ENCODE measurements at places on chromosomes 12 and 14.

- H3K27ac ChIP-seq = peak overlapping the region; percentile 78
- H3K36me3 ChIP-seq = no peaks in the 10 kb centered on the region
- no peak overlapping the region for H3K4me3 ChIP-seq
Observed at GRCh38 chr14:68779761-68780323, 13.0 kb downstream of the ZFP36L1 start.

GRCh38 chr14:75458305-75458704, 30.5 kb downstream of the JDP2 start:
- H3K4me3 ChIP-seq = no peak overlapping the region
- no peak for DNase-seq
- H3K36me3 ChIP-seq = peaks cover 48% of the 10 kb centered on the region

GRCh38 chr12:116508145-116509121, 50.7 kb upstream of the MAP1LC3B2 start:
- peaks cover 20% of the 10 kb centered on the region for H3K4me1 ChIP-seq
- H3K27ac ChIP-seq = peak overlapping the region; percentile 82
- H3K36me3 ChIP-seq = no peaks in the 10 kb centered on the region
- DNase-seq = peak; percentile 70
- peaks cover 62% of the 10 kb centered on the region for H3K27me3 ChIP-seq

DNA sequence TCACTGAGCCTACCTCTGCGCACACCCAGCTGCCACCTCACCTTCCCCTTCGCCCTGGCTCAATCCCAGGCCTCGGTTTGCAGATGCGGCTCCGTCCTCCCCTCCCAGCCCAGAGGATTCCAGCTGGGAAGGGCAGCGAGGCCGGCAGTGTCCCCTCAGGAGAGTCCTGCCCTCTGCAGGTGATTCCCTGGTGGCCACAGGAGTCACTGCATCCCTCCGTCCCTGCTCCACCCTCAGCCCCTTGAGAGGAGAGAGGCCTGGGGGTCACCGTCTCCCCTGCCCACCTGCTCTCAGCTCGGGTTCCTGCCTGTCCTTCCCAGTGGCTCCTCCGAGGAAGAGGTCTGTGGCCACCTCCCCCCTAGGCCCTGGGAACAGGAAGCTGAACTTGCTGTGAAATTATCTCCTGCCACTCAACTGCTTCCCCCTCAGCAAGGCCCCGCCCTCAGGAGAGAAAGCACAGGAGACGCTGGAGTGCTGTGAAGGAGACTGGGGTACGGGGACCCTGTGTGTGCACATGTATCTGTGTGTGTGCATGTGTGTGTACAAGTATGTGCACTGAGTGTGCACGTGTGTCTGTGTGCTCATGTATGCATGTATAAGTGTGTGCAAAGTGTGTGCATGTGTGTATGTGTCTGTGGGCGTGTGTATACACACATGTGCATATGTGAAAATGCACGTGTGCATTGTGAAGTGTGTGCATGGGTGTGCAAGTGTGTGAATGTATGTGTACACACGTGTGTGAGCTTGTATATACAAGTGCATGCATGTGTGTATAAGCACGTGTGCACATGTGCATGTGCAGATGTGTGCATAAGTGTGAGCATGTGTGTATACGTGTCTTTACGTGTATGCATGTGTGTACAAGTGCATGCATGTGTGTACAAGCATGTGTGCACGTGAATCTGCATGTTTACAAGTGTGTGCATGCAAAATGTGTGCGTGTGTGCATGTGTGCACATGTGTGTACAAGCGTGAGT, 13.2 kb upstream of the GALNT9 start:
- no peak overlapping the region for H3K4me3 ChIP-seq
- no peak overlapping the region for H3K27ac ChIP-seq
- H3K27me3 ChIP-seq = peaks cover 92% of the 10 kb centered on the region
- no peak for DNase-seq

GRCh38 chr14:101826351-101826750, 64.8 kb downstream of the PPP2R5C start:
- H3K36me3 ChIP-seq = no peaks in the 10 kb centered on the region
- no peak for DNase-seq
- H3K4me1 ChIP-seq = peaks cover 98% of the 10 kb centered on the region
- H3K4me3 ChIP-seq = no peak overlapping the region
- H3K27me3 ChIP-seq = no peaks in the 10 kb centered on the region

DNA sequence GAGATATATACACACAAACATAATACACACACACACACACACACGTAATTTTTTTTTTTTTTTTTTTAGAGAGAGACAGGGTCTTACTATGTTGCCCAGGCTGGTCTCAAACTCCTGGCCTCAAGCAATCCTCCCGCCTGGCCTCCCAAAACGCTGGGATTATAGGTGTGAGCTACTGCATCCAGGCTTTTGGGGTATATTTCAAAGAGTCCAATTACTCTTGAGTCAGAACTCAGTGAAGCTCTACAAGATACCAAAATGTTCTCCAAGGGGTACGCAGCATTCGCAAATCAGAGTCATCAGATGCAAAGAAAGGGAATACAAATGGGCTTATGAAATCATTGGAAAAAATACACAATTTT, 54.0 kb downstream of the PHLDA1 start:
- H3K36me3 ChIP-seq = no peaks in the 10 kb centered on the region
- H3K27me3 ChIP-seq = no peaks in the 10 kb centered on the region
- peak overlapping the region; percentile 81 for H3K27ac ChIP-seq
- peaks cover 39% of the 10 kb centered on the region for H3K4me1 ChIP-seq
- no peak overlapping the region for H3K4me3 ChIP-seq

GRCh38 chr12:4850857-4851380, 58.8 kb upstream of the KCNA1 start:
- no peak for DNase-seq
- H3K4me1 ChIP-seq = peaks cover 4% of the 10 kb centered on the region
- H3K27ac ChIP-seq = no peak overlapping the region
- no peak overlapping the region for H3K4me3 ChIP-seq
- H3K27me3 ChIP-seq = no peaks in the 10 kb centered on the region

DNA sequence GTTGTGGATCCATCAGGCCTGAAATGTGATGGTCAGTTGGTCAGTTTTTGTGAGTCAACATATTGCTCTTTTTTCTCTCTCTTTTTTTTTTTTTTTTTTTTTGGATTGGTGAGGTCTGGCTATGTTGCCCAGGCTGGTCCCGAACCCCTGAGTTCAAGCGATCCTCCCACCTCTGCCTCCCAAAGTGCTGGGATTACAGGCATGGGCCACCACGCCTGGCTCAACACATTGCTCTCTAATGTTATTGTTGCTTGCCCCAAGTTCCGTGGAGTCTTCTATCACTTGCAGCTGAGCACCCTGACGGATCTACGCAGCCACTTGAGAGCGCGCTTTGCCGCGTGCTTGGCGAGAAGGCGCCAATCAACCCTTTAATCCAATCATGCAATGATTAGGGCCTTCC, 69.5 kb upstream of the DIO3 start:
- no peaks in the 10 kb centered on the region for H3K36me3 ChIP-seq
- no peak overlapping the region for H3K4me3 ChIP-seq
- no peak for DNase-seq
- H3K27ac ChIP-seq = no peak overlapping the region
- H3K4me1 ChIP-seq = no peaks in the 10 kb centered on the region

- H3K27ac ChIP-seq = no peak overlapping the region
- H3K27me3 ChIP-seq = no peaks in the 10 kb centered on the region
- DNase-seq = no peak
- H3K36me3 ChIP-seq = no peaks in the 10 kb centered on the region
- H3K4me3 ChIP-seq = no peak overlapping the region
- peaks cover 73% of the 10 kb centered on the region for H3K4me1 ChIP-seq
Observed at GRCh38 chr14:99549684-99550083, 54.3 kb downstream of the CCDC85C start.

- H3K27ac ChIP-seq = no peak overlapping the region
- H3K4me3 ChIP-seq = no peak overlapping the region
- H3K4me1 ChIP-seq = no peaks in the 10 kb centered on the region
- H3K36me3 ChIP-seq = peaks cover 4% of the 10 kb centered on the region
- no peaks in the 10 kb centered on the region for H3K27me3 ChIP-seq
Observed at GRCh38 chr12:104763168-104763805, 194.8 kb downstream of the SLC41A2 start.

GRCh38 chr12:67367843-67368242, 98.7 kb downstream of the CAND1 start:
- peaks cover 3% of the 10 kb centered on the region for H3K4me1 ChIP-seq
- DNase-seq = no peak

GRCh38 chr14:55897031-55897430, 221.2 kb upstream of the PELI2 start:
- DNase-seq = no peak
- no peaks in the 10 kb centered on the region for H3K27me3 ChIP-seq
- H3K4me3 ChIP-seq = no peak overlapping the region
- no peaks in the 10 kb centered on the region for H3K36me3 ChIP-seq
- no peak overlapping the region for H3K27ac ChIP-seq

GRCh38 chr12:117409286-117409685, 47.9 kb upstream of the NOS1 start:
- no peak overlapping the region for H3K27ac ChIP-seq
- DNase-seq = no peak
- no peak overlapping the region for H3K4me3 ChIP-seq
- peaks cover 6% of the 10 kb centered on the region for H3K27me3 ChIP-seq

- DNase-seq = no peak
- peaks cover 17% of the 10 kb centered on the region for H3K4me1 ChIP-seq
- H3K27me3 ChIP-seq = no peaks in the 10 kb centered on the region
- H3K4me3 ChIP-seq = no peak overlapping the region
Observed at GRCh38 chr14:94127330-94127729, 2.1 kb downstream of the IFI27L2 start.

DNA sequence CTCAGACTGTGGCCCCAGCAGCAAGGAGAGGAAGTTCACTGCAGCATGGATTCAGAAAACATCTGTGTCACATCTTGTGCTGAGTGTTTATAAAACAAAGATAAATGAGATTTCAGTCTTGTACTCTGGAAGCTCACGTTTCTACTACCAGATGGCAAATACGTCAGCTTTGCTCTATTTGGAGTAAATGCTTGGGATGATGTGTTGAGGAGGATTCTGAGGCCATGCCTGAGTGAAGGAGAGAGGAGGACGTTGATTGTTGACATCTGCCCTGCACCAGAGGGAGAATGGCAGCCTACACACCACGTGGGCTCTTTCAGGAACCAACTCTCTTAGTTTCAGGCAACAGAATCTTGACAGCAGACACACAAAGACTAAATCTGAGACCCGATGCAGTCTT, 188.9 kb downstream of the TMEM132C start:
- DNase-seq = no peak
- no peaks in the 10 kb centered on the region for H3K4me1 ChIP-seq
- peaks cover 24% of the 10 kb centered on the region for H3K27me3 ChIP-seq
- H3K27ac ChIP-seq = no peak overlapping the region
- H3K36me3 ChIP-seq = no peaks in the 10 kb centered on the region

- peaks cover 17% of the 10 kb centered on the region for H3K27me3 ChIP-seq
- no peaks in the 10 kb centered on the region for H3K36me3 ChIP-seq
- no peak for DNase-seq
- no peak overlapping the region for H3K27ac ChIP-seq
- no peak overlapping the region for H3K4me3 ChIP-seq
Observed at GRCh38 chr12:131273291-131273845, 319.7 kb downstream of the ADGRD1 start.

- H3K4me1 ChIP-seq = no peaks in the 10 kb centered on the region
- H3K27me3 ChIP-seq = no peaks in the 10 kb centered on the region
- DNase-seq = no peak
Observed at GRCh38 chr12:11078246-11078645, 13.9 kb downstream of the TAS2R43 start.

DNA sequence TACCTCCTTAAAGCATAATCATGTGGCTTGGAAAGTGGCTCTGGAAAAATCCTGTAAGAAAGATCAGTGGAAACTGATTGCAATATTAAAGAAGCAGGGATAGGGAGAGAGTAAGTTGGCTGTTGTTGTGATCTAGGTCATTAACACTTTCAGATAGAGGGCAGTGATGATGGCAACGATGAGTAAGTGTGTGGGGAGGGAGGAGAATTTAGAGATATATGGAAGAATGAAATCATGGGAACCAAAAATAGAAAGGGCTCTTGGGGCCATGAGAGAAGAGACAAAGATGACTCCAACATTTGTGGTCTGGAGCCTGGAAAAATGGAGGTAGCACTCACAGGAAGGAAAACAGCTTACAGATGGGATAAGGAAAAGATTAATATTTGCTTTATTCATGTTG, 23.3 kb downstream of the SNRPF start:
- no peaks in the 10 kb centered on the region for H3K27me3 ChIP-seq
- H3K27ac ChIP-seq = no peak overlapping the region
- no peak for DNase-seq
- no peaks in the 10 kb centered on the region for H3K36me3 ChIP-seq

DNA sequence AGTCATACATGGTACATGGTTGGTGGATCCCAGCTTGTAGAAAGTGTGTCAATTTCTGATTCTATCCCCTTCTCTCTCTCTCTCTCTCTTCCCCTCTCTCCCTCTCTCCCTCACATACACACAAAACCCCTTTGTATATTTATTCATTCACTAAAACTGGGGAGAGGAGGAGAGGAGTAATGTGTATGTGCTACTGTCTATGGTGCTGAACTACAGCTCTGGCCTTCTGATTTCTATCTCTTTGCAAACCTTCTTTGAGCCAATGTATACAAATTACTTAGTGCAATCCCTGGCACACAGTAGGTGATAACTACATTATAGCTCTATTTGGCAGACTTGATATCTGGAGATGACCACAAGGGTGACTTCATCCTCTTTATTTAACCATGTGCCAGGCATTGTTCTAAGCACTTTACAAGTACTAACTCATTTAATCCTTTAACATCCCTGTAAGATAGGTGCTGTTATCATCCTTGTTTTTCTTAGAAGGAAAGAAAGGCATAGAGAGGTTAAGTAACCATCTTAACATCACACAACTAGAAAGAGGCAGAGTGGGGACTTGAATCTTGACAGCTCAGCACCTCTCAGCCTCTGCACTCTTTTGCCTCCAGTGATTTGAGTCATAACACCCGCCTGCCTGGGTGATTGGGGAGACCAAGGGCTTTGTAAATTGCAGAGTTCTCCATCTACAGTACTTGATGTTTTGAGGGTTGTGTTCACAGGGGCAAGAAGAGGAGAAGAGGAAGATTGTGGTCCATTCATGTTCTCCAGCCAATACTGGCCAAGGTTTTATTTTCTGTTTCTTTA, 21.3 kb downstream of the RPH3A start:
- H3K27me3 ChIP-seq = peaks cover 79% of the 10 kb centered on the region
- H3K4me1 ChIP-seq = no peaks in the 10 kb centered on the region
- no peak overlapping the region for H3K4me3 ChIP-seq
- no peaks in the 10 kb centered on the region for H3K36me3 ChIP-seq
- H3K27ac ChIP-seq = no peak overlapping the region
- DNase-seq = no peak

GRCh38 chr12:117699575-117699974, 269.2 kb downstream of the KSR2 start:
- H3K4me1 ChIP-seq = no peaks in the 10 kb centered on the region
- no peaks in the 10 kb centered on the region for H3K36me3 ChIP-seq
- DNase-seq = no peak
- no peak overlapping the region for H3K4me3 ChIP-seq
- peaks cover 23% of the 10 kb centered on the region for H3K27me3 ChIP-seq

Measured in left ventricle myocardium inferior (tissue), 1 donor.